ENCODE measurements at places on chromosomes 2 and 18. TPM values are rescaled to one million over a fixed set of nuclear protein-coding genes. Genes with fewer than 3 reads are reported as not detected.

DNA sequence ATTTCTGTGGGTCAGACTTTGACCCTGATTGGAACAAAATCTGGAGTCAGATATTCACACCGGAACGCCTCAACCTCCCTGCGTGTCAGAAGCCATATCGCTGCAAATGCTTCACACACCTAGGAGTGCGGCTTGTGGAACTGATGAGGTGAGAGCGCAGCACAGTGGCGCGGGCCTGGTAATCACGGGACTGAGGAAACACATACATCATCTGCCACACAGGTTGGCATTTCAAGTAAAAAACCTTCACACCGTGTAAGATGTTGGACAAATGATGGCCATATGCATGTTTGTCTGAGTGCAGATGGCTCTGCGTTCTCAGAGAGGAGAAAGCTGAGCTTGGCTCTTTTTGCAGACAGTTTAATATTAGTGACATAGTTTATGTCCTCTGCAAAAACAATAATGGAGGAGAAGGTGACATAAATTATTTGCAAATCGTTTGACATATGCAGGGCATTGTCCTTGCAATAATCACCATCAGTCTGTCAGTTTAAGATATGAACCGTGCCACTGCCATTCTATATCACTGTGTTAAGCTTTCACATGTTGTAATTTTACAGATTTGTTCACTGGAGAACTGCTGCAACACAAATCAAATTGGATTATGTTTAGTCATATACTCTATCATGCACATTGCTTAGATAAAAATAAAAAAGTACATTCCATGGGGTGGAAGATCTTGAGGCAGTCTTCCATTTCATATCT, 101.4 kb downstream of the MTX2 start:
- DNase-seq = no peak

- no peak for DNase-seq
Observed at GRCh38 chr2:191246820-191247380, 1.7 kb downstream of the MYO1B start.

DNA sequence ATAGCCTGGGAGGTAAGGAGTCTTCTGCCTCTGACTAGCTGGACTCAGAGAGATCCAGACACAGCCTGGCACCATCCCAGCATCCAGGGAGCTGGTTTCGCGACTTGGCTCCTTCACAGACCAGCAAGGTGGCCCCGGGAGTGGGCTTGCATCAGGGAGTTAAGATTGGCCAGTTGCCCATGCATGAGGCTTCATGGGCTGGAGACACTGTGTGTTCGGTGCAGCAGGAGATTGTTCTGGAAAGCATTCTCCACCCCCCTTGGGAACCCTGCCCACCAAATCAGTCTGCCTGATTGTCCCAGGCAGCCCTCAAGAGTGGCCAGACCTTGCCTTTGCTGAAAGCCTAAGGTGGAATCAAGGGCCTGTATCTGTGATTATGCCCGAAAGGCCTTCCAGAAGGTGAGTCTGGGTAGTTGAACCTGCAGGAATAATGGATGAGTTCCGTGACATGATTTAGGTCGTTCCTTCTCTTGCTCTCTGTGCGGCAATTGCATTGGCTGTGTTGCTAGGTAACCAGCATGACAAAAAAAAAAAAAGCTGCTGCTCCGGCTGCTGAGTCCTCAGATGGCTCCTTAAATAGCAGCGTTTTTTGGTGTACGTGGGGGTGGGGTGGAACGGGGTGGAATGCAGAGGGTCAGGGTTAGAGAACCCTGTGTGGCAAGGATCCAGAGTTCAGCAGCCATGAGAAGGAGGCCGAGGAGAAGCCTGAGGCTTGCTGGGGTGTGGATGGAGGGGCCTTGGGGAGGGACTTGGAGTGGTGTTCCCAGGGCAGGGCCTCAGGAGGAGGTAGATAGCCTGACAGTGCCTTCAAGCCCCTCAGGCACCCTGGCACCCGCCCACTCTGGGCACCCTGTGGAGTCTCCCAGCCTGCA, 93.0 kb upstream of the MCFD2 start:
- no peak for DNase-seq

DNA sequence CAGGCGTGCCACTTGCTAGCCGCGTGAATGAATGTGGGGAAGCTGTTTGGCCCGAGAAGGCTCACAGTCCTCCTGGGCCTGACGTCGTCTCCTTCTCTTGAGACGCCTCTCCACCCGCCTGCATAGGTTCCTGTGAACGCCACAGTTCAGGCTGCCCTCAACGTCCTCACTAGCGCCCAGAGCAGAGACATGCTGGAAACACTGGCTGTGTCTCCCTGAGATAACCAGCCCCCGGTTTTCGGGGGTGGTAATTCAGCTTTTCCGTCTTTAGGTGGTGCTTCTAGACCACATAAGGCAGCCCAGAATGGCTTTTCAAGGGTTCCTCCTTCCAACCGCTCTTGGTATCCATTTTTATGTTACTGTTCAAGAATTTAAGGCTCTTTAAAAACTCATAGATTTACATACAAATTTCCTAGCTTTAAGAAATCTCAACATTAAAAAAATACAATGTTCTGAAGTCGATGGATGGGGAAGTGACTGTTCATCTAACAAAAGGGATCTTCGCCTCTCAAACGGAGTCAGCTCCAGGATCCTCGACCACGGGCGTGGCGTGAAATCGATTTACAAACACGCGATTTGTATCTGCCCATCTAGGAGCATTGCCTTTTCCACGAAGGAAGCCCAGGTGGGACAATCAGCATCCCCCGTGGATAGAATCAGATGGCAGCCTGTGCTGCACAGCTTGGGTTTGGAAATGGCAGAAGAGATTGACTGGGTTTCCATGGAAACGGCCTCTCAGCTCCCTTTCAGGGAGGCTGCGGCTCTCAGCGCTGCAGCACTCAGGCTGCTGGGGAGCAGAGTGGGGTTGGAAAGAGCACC, 110.6 kb upstream of the PXDN start:
- peak; percentile 20 for DNase-seq

SPDYA gene
- total RNA-seq = 0.23 TPM

XPO1 gene
- 171 TPM for total RNA-seq

CABLES1 gene
- 3.5 TPM for total RNA-seq

DNA sequence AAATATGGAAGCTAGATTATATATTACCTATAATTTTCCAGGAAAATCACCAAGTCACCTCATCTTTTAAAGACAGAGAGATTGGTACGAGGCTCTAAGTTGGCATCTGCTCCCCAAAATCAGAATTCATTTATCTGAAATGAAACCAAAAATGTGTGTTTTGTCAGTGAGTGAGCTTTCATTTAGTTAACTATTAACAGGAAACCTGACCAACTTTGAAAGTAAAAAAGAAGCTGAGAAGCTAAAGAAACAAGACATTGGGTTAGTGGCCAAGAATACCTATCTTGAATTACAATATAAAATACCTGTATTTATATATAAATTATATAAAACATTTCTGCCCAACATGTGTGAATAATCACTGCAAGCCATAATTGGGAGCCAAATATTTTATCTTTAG, 1.9 kb downstream of the MPPE1 start:
- DNase-seq = no peak

DNA sequence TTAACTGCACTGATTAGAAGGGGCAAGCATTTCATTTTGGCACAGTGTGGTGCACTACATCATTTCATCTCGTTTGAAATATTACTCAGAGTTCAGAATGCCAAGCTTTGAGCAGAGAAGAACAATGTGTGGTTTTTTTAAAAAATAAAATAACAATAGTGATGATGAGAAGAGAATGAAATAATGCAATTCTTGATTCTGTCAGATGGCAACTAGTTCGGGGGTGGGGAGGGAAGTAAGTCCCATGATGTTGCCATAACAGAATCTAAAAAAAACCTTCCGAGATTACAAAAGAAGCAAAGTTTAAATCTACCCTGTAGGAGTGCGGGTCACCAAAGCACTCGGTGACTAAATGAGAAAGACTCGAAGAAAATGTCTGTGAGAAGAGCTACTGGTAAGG, 490.4 kb downstream of the NR4A2 start:
- DNase-seq = no peak

DNA sequence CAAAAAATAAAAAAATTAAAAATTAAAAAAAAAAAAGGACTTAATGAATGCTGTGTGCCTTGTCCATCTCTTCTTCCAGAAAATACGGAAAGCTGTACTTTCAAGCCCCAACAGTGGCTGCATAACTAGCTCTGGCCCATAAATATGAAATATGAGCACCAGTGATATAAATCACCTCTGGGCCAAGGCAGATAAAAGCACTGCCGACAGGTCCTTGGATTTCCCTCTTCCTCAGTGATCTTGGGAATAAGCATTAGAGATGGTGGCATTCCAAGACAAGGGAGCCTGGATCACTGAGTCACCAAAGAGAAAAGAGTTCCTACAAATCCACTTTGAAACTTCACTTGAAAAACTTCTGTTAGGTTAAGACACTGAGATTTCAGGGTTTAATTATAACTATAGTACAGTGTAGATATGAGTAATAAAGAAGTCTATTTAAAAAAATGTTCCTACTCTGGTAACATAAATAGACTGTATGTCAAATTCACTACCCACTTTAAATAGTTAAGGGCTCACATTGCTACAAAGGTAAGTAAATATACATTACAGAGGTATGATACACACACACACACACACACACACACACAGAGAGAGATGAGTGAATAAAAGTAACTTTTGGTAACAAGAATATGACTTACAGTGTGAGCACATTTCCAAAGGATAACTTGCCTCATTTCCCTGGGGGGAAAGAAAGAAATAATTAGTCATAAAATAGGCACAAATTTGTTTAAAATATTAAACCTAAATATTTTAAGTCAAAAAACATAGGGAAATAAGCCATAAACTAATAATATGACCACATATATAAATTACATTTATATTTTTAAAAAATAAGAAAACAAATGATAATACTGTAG, 35.6 kb downstream of the PPP3R1 start:
- DNase-seq = no peak

- DNase-seq = no peak
Observed at GRCh38 chr2:232432598-232433184, 23.3 kb upstream of the ALPI start.

DNA sequence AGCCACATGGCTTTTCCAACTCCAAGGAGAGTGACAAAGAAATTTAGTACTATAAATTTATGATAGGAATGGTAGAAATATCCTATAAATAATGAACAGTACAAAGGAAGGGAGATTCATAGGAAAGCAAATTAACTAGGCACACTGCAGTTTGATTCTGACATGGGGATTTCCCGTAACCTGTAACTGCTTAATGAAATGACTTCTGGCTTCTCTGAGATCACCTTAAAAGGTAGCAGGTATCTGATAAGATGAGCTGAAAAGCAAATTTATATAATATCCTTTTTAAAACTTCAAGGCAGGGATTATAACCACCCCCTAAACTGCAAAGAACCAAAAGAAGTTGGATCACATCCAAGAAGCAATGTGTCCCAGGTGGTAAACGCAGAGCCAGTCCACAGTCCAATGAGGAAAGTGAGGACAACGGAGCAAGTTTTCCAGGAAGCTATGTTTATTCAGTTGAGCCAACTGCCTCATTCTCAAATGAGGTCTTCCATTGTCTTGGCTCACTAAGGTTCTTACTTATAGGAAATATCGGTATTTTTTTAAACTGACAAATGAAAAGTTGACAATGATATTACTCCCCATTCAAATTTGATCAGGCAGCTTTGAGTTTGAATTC, 43.0 kb downstream of the WIPF1 start:
- DNase-seq = no peak

GRCh38 chr2:8461341-8461740, 220.5 kb upstream of the ID2 start:
- DNase-seq = no peak

DNA sequence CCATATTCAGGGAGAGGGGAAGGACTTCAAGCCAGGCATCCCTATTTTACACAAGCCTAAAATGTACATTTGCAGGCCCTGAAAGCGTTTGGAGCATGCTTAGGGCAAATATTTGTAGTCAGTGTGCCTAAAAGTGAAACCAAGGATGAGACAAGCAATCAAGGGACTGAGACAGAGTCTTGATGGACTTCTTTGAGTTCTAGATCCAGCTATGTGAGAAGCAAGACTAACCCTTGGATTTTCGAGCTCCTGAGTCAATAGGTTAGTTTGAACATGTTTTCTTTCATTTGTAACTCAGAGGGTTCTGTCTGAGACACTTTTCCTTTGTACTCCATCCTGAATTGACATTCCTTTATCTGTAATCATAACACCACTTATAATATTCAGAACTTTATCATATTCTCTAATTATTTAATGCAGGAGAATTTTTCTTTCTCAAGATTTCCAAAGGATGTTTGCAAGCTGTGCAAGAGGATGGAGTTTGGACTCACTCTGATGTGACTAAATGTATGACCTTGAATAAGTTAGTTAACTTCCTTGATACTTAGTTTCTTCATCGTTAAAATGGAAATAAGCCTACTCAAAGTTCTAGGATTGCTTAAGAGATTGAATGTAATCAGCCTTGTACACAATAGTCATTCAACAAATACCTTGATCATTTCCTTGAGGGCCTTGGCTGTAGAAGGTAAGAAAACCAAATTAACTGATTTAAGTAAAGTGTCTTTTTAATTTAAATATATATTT, 1237.8 kb upstream of the ZEB2 start:
- no peak for DNase-seq

ACMSD gene
- not detected for total RNA-seq

GRCh38 chr2:225573603-225574002, 174.1 kb downstream of the NYAP2 start:
- no peak for DNase-seq

All from NCI-H460 (cell line).